ENCODE measurements at places on chromosomes 6 and 20.

- no peak for DNase-seq
Measured at GRCh38 chr6:157266274-157267101, 56.8 kb downstream of the TMEM242 start.

DNA sequence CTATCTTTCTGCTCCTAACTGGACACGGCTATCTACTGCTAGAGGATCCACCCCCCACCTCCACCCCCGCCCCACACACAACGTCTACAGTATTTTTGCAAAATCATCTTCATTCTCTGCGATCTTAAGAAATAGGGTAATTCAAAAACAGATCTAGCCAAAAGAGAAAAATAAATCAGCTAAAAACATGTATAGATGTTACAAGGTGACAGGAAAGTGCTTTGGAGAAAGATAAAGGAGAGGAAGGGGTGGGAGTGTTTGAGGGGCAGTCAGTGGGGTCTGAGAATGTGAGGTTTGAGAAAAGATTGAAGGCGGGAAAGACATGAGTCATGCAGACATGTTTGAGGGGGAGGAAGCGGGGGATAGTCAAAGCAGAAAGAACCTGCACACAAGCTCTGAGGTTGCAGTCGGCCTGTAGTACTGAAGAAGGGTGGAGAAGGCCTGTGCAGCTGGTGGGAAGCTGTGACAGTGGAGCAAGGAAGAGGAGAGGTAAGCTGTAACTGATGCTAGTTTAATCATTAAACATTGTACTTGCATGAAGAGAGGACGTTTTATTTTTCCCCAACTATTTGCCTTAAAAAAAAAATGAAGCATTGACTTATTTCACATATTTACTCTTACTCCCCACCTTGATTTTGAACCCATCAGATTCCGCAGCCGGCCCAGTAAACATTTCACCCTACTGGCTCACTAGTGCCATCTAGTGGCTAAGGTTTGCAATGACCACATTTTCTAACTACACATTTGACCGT lies 332.6 kb downstream of the ADGRB3 start:
- DNase-seq, result peak; percentile 75

DNA sequence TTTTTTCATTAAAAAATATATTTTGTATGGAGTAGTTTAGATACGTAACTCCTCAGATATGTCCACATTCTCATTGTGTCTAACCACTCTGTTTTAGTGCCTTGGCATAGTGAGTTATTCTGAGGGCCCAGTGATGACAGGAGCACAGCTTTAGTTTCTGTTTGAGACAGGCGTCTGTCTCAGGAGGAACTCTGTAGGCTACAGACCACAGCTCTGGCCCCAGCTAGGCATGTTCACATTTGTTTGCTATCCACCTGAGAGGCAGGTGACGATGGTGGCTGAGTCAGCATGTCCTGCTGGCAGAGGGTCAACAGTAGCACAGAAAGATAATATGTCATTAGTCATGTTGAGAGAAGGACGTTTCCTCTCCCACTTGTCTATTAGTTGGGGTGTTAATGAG lies 16.3 kb downstream of the LRRC1 start:
- peak; percentile 70 for DNase-seq

DNA sequence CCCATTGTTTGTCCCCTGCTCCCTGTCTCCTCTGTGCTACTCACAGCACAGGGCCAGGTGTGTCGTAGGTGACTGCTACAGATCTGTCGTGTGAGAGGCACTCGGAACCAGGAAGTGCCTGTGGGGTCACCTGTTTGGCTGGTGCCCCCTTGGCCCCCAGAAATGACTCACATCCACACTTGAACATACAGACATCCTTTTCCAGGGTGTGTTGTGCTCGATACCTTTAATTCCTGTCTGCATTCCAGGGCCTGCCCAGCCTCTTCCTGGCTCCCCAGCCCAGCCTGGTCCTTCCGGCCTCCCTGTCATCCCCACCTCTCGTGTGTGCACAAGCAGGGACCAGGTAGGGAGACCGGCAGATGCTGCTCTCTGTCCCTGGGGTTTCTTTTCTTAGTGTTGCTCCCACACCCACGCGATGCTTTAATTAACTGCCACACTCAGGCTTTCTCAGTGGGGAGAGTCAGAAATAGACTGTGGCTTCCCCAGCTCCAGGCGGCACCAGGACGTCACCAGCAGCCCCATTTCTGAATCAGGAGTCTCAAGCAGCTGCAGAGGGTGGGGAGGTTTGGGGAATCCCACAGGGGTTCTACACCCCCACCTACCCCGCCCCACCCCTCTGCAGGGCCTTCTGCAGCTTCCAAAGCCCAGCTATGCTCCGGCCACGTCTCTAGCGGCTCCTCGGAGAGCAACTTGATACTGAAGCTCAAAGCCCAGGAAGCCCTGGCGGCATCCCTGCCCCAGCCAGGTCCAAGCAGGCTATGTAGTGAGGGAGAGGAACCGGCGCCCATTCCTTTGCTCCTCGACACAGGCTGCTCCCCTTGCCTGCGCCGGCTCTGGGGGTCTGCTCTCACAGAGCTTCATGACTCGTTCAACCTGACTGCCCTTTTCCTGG lies 102.2 kb downstream of the SYCP2 start:
- DNase-seq, result peak; percentile 25

- no peak for DNase-seq
Measured at GRCh38 chr6:138596591-138596990, 97.3 kb upstream of the NHSL1 start.

- no peak for DNase-seq
Measured at GRCh38 chr6:118829817-118830478, 64.0 kb upstream of the ASF1A start.

GRCh38 chr6:108846628-108847027 lies 1.6 kb upstream of the ARMC2 start:
- DNase-seq, result no peak

DNA sequence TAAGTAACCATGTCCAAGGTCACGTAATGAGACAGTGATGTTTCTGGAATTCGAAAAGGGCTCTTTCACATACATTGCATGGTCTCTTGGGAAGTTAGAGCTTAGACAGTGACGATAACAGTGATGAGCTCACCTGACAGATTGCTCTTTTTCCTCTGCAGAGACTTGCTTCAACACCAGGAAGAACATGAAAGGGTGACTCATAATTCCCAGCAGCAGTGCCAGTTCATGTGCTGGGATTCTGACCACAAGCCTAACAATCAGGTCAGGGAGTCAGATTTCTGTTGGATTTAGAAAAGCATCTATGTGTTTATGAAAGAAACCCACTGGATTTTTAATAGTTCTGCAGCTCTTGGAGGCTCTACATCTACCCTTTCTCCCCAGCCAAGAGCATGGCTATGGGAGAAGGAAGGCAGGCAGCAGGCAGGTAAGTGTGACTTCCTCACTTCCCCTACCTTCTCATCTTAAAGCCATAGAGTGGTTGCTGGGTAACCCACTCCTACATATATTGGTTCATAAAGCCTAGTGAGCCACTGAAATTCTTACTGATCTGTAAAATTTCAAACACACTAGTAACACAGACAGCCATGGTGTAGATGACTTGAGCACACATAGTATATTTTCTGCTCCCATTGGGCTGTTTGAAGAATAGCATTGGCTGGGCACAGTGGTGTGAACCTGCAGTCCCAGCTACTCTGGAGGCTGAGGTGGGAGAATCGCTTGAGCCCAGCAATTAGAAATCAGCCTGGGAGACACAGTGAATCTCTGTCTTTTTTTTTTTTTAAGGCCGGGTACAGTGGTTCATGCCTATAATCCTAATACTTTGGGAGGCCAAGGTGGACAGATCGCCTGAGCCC lies 44.4 kb upstream of the LOC128125822 start:
- DNase-seq, result no peak

DNA sequence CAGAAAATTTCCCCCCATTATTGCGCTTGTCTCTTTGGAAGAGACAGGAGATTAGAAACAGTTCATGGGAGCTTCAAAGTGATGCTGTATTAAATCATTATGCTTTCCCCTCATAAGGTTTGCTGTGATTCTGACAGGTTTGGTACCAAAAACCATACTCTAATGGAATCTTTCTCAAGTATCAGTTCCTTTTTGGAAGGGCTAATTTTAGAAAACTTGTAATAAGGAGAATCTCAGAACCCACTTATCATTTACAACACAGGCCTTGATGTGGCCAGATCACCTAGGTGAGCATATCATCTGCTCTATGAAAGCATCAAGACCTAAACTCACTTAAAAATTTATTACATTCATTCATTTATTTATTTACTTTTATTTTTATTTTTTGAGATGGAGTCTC lies 51.2 kb downstream of the TP53INP2 start:
- DNase-seq, result no peak

DNA sequence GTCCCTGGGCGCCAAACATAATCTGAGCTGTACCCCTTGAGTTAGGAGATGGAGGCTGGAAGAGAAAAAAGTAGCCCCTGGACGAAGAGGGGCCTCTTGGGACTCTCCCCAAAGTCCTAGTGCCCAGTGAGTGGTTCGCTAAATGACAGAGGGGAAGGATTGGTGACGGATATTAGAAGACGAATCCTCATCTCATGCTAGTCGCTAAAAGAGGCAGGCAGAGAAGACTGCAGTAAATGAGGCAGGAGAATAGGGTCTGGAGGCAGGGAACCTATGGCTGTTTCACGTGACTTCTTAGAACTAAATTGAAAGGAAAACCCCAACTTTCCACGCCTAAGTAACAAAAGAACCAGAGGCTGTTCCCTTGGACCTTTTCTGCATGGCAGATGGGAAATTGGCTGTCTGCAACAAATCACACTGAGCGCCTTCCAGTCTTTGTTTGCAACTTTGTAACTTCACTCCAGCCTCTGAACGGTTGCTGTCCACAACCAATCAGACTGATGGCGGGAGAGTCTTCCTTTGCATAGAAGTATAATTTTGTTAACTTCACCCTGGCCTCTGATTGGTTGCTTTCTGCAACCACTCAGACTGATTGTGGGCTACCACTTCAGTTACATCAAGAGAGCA lies 731 bp upstream of the RBL1 start:
- no peak for DNase-seq
